ENCODE measurements at places on chromosomes 5 and 9. TPM values are rescaled to one million over a fixed set of nuclear protein-coding genes. Genes with fewer than 3 reads are reported as not detected.
A peak's percentile ranks its signal among the peaks of the same experiment; 100 is the strongest.

GRCh38 chr5:174421408-174421805 lies 303.0 kb upstream of the MSX2 start:
- H3K36me3 ChIP-seq = no peaks in the 10 kb centered on the region
- H3K4me1 ChIP-seq = no peaks in the 10 kb centered on the region
- H3K27me3 ChIP-seq = no peaks in the 10 kb centered on the region
- DNase-seq = no peak
- H3K27ac ChIP-seq = no peak overlapping the region

DNA sequence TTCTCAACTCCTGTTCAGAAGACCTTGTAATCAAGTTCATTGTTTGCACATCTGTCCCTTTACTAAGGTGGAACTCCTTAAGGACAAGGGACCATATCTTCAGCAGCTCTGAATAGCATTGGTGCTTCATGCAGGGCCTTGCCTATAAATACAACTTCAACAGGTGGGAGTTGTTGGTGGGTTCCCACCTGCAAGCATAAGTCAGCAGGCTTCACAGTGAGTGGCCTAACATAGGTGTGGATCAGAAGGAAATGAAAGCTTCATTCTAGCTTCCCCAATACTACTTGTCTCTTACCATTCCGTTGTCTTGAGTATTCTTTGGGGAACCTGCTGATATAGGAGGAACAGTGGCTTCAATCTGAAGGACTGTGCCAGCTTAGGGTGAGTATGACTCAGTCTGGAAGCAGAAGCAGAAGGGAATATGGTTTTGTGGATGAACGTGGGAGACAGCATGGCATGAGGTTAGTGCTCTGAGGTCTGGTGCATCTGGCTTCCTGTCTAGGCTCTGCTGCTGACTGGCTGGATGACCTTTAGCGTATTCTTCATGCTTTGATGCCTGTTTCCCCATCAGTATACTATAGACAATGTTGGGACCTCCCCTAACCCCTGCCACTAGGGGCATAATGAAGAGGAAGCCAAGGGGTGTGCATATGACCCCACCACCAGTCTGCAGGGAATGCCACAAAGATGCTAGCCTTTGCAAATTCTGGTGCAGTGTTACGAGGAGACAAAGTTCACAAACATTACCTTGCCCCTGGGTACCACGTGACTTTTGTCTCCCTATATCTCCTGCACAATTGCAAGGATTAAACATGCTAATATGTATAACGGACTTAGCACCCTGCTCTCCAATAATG lies 192.3 kb downstream of the PALM2AKAP2 start:
- no peak overlapping the region for H3K4me3 ChIP-seq
- peaks cover 10% of the 10 kb centered on the region for H3K4me1 ChIP-seq
- H3K27ac ChIP-seq = no peak overlapping the region
- DNase-seq = no peak

GRCh38 chr9:101586651-101587050 lies 8.1 kb downstream of the PPP3R2 start:
- no peaks in the 10 kb centered on the region for H3K27me3 ChIP-seq
- H3K27ac ChIP-seq = no peak overlapping the region
- peaks cover 18% of the 10 kb centered on the region for H3K4me1 ChIP-seq
- no peak for DNase-seq

- no peaks in the 10 kb centered on the region for H3K27me3 ChIP-seq
- H3K27ac ChIP-seq = no peak overlapping the region
- peaks cover 10% of the 10 kb centered on the region for H3K4me1 ChIP-seq
Observed at GRCh38 chr9:87290241-87291052, 207.2 kb upstream of the DAPK1 start.

DNA sequence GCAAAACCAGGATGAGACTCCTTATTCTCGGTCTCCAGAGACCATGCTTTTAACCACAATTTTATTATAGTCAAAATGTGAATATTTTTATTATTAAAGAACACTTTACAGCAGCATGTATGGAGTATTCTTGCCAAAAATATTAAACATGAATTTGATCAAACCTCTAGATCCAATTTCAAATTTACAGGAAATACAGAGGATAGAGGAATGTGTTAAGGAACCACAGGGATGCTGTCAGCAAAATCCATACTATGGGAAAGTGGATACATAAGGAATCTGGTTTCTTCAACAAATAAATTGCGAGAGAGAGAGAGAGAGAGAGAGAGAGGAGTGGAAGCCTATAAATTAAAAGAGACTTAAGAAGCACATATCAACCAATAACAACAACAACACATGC lies 348.2 kb upstream of the NUDT12 start:
- H3K27me3 ChIP-seq = no peaks in the 10 kb centered on the region
- H3K36me3 ChIP-seq = no peaks in the 10 kb centered on the region
- H3K27ac ChIP-seq = no peak overlapping the region
- no peak for DNase-seq

DNA sequence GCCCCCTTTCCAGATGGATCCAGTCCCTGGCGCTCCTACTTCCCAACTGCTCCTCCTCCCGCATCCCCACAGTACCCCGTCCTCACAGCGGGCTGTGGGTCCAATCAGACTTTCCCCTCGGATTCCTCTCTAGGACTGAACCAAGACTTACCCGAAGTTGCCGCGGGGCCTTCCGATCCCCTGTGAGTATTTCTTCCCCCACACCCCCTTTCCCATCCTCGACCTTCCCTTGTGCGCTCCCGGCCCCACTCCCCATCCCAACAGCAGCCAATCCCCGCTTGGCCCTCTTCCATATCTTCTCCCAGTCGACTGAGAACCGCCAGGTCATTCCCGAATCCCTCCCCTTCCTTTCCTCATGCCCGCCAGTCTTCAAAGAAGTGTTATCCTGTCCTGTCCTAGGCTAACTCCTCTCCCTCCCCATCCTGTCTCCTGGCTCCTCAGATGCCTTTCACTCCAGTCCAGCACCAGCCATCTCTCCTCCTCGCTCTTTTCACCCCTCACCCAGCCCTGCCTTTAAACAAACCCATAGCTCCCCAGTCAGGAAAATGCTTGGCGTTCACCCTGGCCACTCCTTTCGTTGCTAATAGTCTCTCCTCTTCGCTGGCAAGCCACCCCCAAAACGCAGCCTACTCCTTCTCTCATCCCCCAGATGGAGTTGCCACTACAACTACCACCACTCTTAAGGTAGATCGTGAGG lies 646 bp downstream of the SWI5 start:
- peak overlapping the region; percentile 8 for H3K27ac ChIP-seq
- H3K36me3 ChIP-seq = peaks cover 18% of the 10 kb centered on the region
- no peak for DNase-seq
- peak overlapping the region; percentile 82 for H3K4me3 ChIP-seq
- H3K4me1 ChIP-seq = peaks cover 13% of the 10 kb centered on the region
- no peaks in the 10 kb centered on the region for H3K27me3 ChIP-seq

DNA sequence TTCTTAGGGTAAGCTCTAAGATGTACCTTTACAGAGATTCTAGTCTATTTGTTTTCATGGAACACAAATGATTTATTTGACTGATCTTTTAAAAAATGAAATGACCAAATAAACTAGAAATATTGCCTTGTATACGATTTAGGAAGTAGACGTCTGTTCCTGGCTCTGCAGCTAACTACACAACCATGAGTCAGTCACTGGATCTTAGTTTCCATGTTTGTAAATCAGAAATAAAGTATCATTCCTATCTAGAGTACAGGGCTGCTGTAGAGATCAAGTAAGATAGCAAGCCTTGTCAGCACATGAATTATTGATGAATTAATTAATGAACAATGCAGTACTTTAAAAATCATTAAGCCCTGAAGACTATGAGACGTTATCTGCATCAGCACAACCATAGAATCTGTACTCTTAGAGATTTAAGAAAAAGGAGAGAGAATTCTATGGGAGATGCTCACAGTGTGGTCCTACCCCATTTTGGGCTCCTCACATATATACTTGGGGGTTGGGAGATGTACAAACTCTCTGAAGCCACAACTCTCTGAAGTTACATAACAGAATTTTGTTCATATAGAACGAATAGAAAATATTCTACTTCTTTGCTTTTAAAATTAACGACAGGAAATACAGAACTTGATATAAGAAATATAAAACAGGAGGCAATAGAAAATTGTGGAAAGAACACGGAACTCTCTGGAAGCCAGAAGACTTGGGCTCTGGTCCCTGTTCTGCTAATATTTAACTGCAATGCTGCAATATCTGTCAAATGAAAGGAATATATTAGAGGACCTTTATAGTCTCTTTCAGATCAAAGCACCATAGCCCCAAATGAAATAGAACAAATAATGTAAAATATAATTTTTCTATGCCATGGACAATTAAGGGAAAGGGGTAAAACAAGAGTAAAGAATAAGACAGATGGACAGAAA lies 48.4 kb upstream of the HNRNPA0 start:
- H3K27ac ChIP-seq = no peak overlapping the region
- no peak for DNase-seq
- H3K4me3 ChIP-seq = no peak overlapping the region
- H3K36me3 ChIP-seq = no peaks in the 10 kb centered on the region
- no peaks in the 10 kb centered on the region for H3K4me1 ChIP-seq

DNA sequence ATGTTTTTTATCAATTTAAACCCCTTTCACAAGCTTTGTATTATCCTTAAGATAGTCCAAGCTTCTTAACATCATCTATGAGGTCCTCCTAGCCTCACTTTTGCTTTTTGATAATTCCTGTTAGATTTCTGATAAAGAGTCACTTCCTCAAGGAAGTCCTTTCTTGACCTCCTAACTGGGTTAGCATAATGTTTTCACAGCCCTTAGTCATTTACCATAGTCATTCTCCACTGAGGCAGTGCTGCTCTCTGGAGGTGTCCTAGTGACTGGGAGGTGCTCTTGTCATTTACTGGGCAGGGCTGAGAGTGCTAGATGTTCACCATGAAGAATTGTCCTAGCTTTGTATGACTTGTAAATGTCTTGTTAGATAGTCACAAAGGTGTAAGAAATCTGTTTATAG lies 26.4 kb downstream of the TNPO1 start:
- no peaks in the 10 kb centered on the region for H3K27me3 ChIP-seq
- no peaks in the 10 kb centered on the region for H3K36me3 ChIP-seq
- peak; percentile 36 for DNase-seq

The ADRB2 gene
- total RNA-seq = 13.8 TPM

The AK1 gene
- 32.6 TPM for total RNA-seq

The HACD4 gene
- 5.2 TPM for total RNA-seq

The PCAT7 gene
- 0.19 TPM for total RNA-seq

The KIF4B gene
- total RNA-seq = not detected

The SOX30 gene
- total RNA-seq = 5.8 TPM

The SPINK13 gene
- total RNA-seq = not detected

Data from SJSA1 (cell line).